ENCODE measurements at places on chromosomes 16 and 17.

- DNase-seq: no peak
- H3K27ac ChIP-seq: peak overlapping the region; percentile 63
- H3K27me3 ChIP-seq: no peaks in the 10 kb centered on the region
- no peak overlapping the region for H3K4me3 ChIP-seq
- H3K4me1 ChIP-seq: no peaks in the 10 kb centered on the region
Observed at GRCh38 chr17:63714550-63715277, 14.8 kb upstream of the LIMD2 start.

DNA sequence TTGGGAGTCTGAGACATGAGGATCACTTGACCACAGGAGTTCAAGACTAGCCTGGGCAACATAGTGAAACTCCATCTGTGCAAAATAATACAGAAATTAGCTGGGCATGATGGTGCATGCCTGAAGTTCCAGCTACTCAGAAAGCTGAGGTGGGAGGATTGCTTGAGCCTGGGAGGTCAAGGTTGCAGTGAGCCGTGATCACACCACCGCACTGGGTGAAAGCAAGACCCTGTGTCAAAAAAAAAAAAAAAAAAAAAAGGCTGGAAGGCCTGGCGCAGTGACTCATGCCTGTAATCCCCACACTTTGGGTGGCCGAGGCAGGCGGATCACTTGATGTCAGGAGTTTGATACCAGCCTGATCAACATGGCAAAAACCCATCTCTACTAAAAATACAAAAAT is 8.1 kb downstream of the UBN1 start:
- H3K4me3 ChIP-seq: no peak overlapping the region
- no peaks in the 10 kb centered on the region for H3K4me1 ChIP-seq
- peaks cover 38% of the 10 kb centered on the region for H3K36me3 ChIP-seq
- no peak overlapping the region for H3K27ac ChIP-seq
- no peak for DNase-seq

DNA sequence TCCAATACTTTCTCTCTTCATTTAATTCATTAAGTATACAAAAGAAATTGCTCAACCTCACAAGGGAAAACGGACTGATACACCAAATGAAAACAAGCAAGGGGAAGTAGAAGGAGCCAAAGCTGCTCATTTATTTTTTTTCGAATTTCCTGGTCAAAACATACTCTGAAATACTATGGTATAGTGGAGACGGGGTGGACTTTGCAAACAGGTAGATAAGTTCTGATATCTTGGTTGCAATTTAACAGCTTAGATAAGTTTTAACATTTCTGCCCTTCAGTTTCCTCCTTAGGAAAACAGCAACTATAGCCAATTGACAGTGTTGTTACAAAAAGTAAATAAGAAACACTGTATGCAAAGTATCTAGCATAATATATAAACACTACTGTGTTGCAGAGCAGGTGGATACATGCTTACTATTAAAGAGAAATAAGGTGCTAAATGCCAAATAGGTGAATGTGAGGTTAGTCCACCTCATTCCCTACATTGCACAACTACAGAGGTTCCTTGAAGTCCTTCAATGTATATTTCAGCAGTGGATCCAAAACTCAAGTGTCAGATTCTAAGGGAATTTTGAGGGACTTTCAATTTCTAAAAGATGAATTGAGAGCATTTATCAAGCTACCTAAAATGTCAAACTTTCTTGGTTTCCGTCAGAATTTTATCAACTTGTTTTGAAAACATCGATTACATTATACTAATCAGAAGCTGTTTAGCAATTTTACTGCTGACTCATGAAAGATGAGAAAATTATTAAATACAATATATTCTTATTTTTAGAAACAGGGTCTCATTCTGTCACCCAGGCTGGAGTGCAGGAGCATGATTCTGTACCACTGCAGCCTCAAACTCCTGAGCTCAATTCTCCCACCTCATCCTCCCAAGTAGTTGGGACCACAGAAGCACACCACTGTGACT is 11.0 kb downstream of the CCDC47 start:
- H3K36me3 ChIP-seq: peaks cover 41% of the 10 kb centered on the region
- no peak overlapping the region for H3K4me3 ChIP-seq
- H3K4me1 ChIP-seq: no peaks in the 10 kb centered on the region
- no peak for DNase-seq

GRCh38 chr17:75088465-75089417 is 987 bp downstream of the SLC16A5 start:
- H3K4me3 ChIP-seq: peak overlapping the region; percentile 91
- H3K4me1 ChIP-seq: peaks cover 39% of the 10 kb centered on the region
- no peaks in the 10 kb centered on the region for H3K27me3 ChIP-seq
- peak overlapping the region; percentile 97 for H3K27ac ChIP-seq
- DNase-seq: peak; percentile 37
- no peaks in the 10 kb centered on the region for H3K36me3 ChIP-seq

DNA sequence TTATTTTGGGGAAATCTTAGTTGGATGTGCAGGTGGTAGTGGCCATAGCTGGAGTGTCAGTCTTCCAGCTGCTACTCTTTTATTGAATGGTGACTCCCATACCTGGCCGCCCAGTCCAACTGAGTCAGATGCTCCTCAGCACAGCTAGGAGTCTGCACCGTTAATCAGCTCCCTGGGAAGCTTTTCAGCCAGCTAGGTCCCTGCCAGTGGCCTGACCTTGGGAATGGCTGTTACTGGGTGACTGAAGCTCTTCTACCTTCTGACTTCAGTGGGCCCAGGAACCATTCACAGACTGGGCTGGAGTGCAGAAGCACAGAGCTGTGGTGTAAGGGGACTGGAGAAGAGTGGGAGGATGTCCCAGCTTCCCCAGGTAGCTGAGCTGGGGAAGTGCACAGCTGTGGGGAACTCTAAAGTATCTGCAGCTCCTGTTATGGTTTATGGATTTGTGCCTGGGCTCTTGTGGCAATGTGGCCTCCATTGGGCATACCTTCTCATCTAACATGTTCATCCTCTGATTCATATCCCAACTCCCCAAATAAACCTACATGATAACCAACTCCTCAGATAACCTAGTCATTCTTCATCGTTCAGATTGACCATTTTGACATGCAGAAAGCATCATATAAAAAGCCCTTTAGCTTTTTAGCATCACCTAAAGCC is 14.0 kb downstream of the ALKBH5 start:
- peaks cover 12% of the 10 kb centered on the region for H3K36me3 ChIP-seq
- no peaks in the 10 kb centered on the region for H3K27me3 ChIP-seq
- H3K4me1 ChIP-seq: no peaks in the 10 kb centered on the region
- no peak overlapping the region for H3K4me3 ChIP-seq
- no peak overlapping the region for H3K27ac ChIP-seq

GRCh38 chr17:18291718-18292540 is 22.9 kb downstream of the TOP3A start:
- peaks cover 55% of the 10 kb centered on the region for H3K36me3 ChIP-seq
- H3K4me1 ChIP-seq: no peaks in the 10 kb centered on the region
- no peaks in the 10 kb centered on the region for H3K27me3 ChIP-seq
- H3K27ac ChIP-seq: no peak overlapping the region
- no peak for DNase-seq
- H3K4me3 ChIP-seq: no peak overlapping the region

DNA sequence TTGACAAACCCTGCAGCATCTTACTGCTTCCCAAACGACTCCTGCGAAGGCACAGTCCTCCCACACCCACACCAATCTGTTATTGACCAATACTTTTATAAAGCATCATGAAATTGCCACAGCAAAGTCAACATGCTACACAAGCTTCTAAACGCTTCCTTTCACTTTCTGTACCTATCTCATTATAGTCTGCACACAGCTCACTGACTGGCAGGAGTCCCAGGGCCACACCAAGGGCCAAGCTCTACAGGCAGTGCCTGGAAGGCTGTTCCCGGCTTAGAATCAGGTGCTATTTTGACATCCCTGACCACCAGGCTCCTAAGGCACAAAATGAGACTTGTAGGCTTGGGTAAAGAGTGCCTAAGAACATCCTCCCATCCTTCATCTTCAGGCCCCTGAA is 39.5 kb downstream of the USP7 start:
- H3K36me3 ChIP-seq: peaks cover 32% of the 10 kb centered on the region
- H3K4me3 ChIP-seq: no peak overlapping the region
- H3K27me3 ChIP-seq: no peaks in the 10 kb centered on the region
- no peak for DNase-seq
- H3K4me1 ChIP-seq: peaks cover 3% of the 10 kb centered on the region
- peak overlapping the region; percentile 51 for H3K27ac ChIP-seq

- no peaks in the 10 kb centered on the region for H3K27me3 ChIP-seq
- no peak overlapping the region for H3K4me3 ChIP-seq
- H3K4me1 ChIP-seq: no peaks in the 10 kb centered on the region
- H3K36me3 ChIP-seq: no peaks in the 10 kb centered on the region
Observed at GRCh38 chr16:71501547-71501946, 12.4 kb upstream of the ZNF19 start.

DNA sequence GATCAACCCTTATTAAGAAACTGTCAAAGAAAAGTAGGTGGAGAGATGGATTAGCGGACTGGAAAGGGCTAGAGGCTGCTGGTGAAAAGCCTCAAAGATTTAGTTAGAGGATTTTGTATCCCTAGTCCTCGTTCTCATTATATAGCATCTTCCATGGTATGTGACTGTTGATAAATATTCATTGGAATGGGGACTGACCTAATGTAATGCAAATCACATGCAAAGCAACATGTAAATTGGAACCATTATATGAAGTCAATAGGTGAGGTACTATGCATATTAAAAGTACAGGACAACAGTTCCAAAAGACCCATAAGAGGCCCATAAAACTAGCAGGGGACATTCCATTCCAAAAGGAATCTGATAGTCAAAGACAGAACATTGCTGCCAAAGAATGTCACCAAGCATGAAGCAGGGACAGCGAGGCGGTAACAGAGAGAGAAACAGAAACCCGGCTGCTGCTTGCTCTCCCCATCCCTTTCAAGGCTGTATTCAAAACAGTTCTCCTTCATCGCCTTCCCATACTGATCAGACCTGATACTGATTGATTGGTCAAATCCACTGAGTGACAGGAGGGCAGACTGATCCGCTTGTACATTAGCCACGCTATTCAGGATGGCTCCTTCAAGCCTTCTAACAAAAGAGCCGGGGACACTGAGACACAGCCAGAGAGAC is 44.5 kb downstream of the SOX9 start:
- no peaks in the 10 kb centered on the region for H3K27me3 ChIP-seq
- peak; percentile 76 for DNase-seq

DNA sequence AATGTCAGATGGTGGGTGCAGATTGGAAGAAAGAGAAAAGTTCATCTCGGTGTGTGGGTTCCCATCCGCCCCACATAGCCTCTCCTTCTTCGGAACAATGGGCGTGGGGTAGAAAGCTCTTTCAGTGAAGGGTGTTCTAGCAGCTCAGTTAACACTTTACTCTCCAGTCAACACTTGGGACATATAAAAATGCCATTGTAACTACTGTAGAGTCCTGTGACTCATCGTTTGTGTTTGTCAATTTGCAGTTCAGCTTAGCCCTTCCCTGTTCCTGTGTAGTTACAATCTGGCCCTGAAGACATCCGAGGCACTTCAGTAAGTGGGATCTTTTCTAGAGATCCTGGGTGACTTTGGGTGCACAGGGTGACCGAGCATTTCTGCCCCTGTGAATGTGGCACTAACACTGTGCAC is 11.5 kb upstream of the CLEC18C start:
- no peaks in the 10 kb centered on the region for H3K4me1 ChIP-seq
- H3K27ac ChIP-seq: peak overlapping the region; percentile 50
- no peak for DNase-seq
- no peak overlapping the region for H3K4me3 ChIP-seq
- peaks cover 26% of the 10 kb centered on the region for H3K36me3 ChIP-seq
- H3K27me3 ChIP-seq: no peaks in the 10 kb centered on the region

GRCh38 chr17:82613283-82614094 is 34.8 kb downstream of the WDR45B start:
- H3K4me1 ChIP-seq: peaks cover 4% of the 10 kb centered on the region
- H3K27ac ChIP-seq: peak overlapping the region; percentile 59
- H3K27me3 ChIP-seq: no peaks in the 10 kb centered on the region

DNA sequence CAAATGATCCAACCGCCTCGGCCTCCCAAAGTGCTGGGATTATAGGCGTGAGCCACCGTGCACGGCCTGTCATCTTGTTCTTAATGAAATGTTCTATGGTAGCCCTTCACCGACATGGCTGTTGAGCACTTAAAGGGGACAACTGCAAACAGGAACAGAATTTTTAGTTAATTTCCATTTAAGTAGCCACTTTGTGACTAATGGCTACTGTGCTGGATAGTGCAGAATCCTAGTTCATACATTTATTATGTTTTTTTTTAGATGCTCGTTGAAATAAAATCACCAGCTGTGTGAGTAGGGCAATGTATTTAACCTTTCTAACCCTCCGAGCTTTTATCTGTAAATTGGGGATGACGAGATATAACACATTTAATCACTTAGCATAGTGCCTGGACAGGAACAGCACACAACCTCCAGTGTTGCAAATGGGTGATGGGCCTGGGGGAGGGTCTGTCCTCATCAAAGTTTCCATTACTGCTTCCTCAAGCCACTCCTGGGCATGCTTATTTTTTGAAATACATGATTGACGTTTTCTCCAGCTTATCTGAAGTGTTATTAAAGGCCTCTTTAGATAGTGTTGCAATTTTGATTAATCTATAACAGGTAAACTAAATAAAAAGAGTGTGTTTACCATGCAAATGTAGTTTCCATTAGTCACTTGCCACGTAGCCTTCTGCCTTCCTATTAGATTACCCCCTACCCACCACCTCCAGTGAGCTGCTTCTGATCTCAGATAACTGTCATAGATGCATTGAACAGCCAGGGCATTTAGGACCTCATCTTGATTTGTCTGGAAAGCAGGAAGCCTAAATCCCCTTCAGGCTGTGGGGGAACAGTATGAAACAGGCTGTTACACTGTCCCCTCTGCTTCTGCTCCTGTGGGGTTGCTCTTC is 42.5 kb upstream of the TANC2 start:
- no peak overlapping the region for H3K27ac ChIP-seq
- DNase-seq: no peak
- no peaks in the 10 kb centered on the region for H3K27me3 ChIP-seq

- peaks cover 99% of the 10 kb centered on the region for H3K27me3 ChIP-seq
- no peak for DNase-seq
- peaks cover 16% of the 10 kb centered on the region for H3K4me1 ChIP-seq
- no peak overlapping the region for H3K4me3 ChIP-seq
- H3K27ac ChIP-seq: no peak overlapping the region
Observed at GRCh38 chr17:48757524-48757961, 29.0 kb upstream of the HOXB13 start.

DNA sequence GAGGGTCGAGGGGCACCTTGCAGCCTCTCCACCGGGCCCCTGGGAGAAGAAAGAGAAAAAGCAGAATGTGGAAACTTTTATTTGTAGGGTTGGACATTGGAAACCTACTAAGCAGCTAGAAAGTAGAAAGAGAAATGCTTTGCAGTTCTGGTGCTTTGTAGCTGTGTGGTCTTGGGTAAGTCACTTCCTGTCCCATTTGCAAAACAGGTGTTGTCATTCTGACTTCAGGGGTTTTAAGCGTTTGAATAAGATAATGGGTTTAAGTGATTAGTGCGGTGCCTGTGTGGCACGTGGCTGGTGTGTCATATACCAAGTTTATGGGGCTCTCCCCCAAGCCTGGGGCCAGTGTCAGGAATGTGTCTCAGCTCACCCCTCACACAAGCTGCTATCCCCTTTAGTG is 1.6 kb downstream of the CA4 start:
- peak overlapping the region; percentile 73 for H3K4me3 ChIP-seq
- H3K4me1 ChIP-seq: peaks cover 24% of the 10 kb centered on the region
- DNase-seq: peak; percentile 53

GRCh38 chr16:77910021-77910420 is 112.3 kb upstream of the CLEC3A start:
- no peaks in the 10 kb centered on the region for H3K27me3 ChIP-seq
- no peaks in the 10 kb centered on the region for H3K36me3 ChIP-seq
- H3K4me1 ChIP-seq: peaks cover 15% of the 10 kb centered on the region
- H3K4me3 ChIP-seq: no peak overlapping the region

All from GM23338 (cell line).